ENCODE measurements at places on chromosomes 2 and 18.

GRCh38 chr2:219475278-219475677 lies 23.4 kb upstream of the GMPPA start:
- DNase-seq, result no peak

- no peak for DNase-seq
Observed at GRCh38 chr2:241041589-241042158, 43.3 kb downstream of the SNED1 start.

DNA sequence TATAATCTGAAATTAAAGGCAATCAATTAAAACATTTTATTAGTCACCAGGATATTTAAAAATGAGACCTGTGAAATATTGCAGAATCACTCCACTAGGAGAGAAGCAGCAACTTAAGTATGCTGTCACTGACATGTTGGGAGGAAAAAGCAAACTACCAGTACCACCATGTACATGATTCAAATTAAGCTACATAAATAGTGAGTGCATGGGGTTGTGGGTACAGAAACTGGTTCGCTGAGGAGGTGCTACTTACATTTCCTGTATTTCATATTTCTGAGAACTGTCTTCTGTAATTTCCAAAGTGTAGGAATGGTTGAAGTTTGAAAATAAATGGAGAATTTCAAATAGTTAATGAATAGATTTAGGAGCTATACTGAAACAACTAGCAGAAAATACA lies 7.9 kb upstream of the NR4A2 start:
- no peak for DNase-seq

- no peak for DNase-seq
Observed at GRCh38 chr2:196653843-196654242, 14.3 kb downstream of the CCDC150 start.

GRCh38 chr2:156331572-156332283 lies 793 bp downstream of the NR4A2 start:
- no peak for DNase-seq

- no peak for DNase-seq
Observed at GRCh38 chr2:187372213-187372612, 75.8 kb downstream of the CALCRL start.

DNA sequence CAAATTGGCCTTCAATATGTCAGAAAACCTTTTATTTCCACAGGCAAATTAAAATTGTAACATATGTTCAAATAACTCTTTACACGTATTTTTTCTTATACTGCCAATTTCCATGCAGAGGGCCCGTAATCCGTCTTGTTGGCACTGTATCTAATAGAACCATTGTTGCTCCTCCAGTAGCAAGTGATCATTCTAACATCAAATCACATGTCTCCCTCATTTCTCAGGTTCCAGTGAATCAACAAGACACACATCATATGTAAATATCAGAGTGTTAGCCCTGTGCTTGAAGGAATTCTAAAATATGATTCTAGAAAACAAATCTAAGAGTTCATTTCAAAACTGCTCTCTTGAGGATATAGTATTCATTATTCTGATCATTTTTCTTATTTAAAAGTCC lies 834.3 kb downstream of the LRRTM4 start:
- DNase-seq, result no peak

DNA sequence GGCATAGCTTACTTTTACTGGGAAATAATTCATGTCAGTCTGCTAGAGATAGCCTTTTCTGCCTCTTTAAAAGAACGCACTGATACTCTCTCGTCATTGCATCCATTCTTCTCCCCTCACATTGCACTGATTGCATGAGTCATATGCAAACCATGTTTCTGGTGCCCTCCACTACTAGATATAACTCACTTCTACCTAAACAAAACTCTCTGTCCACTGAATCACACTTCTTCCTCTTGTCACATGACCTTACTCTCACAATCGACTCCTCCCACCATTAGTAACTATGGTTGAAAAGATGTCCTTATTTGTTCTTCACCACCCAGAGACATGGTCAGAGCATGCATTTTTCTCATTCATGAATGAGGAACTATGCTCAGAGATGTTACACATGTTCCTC lies 158.0 kb downstream of the CSRNP3 start:
- no peak for DNase-seq

DNA sequence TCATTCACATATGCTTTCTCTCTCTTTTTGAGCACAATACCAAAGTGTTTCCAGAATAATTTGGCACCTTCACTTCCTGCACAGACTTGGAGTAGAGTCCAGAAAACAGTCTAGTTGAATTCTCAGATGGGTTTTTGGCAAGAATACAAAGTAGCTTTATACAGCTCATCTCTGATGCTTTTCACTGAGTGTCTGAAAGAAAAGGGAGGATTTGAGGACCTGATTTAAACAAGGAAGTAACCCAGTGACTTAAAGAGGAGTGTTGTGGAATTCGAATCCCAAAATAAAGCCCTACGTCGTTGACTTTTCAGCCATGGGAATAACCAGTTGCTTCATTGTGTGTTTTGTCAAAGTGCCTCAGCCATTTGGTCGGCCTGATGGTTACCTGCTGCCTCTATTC lies 31.8 kb downstream of the METAP1D start:
- no peak for DNase-seq

GRCh38 chr2:166361351-166362153 lies 14.2 kb downstream of the SCN9A start:
- DNase-seq, result no peak

DNA sequence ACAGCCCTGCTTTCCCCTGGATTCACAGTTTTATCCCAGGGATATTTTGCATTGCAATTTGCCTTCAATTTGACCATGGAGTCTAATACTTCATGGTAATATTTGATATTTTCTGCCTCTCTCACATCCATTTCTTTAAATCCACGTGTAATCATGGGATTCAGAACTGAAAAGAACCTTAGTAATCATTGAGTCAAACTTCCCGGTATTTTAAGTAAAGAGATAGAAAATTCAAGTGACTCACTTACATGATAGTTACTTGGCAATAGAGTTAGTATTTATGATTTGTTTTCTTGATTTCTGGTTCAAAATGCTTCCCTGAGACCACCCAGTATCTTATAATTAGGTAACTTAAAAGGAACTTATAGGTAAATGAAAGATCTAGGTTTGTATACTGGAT lies 33.7 kb upstream of the CDC42EP3 start:
- no peak for DNase-seq

DNA sequence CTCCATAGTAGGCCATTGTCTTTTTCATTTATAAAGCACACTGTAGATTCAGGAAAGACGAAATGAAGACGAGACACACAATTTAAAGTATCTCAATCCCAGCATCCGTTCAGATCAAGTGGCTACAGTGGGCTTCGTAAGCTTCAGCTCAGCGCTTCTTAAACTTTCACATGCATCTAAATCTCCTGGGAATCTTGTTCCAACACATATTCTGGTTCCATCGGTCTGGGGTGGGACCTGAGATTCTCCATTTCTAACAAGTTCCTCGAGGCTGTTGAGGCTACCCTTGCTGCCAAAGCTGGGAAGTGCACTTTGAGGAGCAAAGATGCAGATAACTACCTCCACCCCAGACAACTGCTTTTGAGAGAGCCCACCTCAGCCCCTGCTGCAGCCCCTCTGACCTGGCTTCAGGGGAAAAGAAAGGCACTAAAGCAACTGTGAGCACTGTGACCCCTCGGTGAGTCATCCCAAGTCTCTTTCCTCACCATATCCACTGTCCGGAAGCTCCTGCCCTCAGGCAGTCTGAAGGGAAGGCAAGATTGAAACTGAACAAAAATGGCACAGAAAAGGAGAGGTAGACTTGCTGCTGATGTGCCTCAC lies 201.1 kb upstream of the FBXO11 start:
- DNase-seq, result no peak

- no peak for DNase-seq
Observed at GRCh38 chr2:81991282-81991681, 1686.7 kb upstream of the LRRTM1 start.

GRCh38 chr2:162623888-162624287 lies 214.7 kb downstream of the KCNH7 start:
- no peak for DNase-seq

DNA sequence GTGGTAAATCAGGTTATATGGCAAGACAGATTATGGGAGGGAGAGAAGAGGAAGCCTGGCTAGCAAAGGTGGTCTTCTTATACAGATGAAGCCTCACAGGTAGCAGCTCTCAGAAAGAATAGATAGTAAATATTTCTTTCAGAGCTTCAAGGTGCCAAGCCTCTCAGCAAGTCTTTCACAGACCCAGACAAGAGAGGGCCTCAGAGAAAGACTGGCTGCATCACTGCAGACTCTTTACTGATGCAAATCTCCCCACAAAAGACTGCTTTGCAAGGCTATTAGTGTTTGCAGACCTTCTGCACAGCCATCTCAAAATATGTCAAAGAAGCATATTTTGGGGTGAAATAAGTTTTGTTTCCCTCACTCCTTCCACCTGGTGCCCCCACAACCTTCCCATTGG lies 372.4 kb upstream of the RND3 start:
- DNase-seq, result no peak

DNA sequence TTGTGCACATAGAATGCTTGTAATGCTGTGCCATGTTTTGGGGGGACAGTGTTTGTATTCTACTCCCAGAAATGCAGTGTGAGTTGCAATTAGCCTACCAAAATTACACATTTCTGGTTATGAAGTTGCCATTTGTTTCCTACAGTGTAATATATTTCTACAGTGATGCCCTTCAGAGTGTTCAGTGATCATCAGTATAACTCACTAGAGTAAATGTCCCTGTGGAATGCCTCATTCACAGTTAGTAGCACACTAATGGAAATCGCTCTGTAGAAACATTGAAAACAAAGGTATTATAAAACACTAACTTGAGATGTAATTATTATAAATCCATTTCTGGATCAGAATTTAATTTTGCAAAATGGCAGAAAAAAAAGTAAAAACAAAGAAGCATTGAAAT lies 498.7 kb downstream of the PTPRM start:
- no peak for DNase-seq

DNA sequence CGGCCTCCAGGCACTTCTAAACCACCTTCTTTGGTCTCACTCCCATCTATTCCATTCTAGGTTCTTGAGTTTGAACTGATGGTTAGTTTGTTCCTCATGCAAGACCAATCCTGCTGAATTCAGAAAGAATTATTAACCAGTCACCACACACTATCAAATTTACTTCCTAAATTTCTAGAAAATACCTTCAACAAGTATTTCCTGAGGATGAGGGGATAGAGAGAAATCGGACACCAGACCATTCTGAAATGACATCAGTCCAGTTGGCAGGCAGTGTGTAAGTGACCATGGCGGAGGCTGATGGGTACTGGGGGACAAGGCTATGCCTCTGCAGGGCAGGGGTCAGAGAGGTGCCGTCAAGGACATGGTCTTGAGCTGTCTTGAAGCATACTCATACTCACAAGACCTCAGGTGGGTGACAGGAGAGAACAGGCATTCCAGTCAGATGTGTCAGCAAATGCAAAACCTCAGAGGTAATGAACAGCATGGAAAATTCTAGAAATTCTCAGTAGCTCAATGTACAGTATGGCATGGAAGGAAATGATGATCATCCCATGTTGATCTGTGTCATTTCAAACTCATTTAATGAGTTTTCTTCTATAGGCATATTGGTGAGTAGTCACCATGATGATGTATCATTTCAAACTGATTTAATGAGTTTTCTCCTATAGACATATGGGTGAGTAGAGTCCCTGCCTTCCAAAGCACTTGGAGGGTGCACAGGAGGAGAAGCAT lies 119.6 kb downstream of the DDX1 start:
- no peak for DNase-seq

DNA sequence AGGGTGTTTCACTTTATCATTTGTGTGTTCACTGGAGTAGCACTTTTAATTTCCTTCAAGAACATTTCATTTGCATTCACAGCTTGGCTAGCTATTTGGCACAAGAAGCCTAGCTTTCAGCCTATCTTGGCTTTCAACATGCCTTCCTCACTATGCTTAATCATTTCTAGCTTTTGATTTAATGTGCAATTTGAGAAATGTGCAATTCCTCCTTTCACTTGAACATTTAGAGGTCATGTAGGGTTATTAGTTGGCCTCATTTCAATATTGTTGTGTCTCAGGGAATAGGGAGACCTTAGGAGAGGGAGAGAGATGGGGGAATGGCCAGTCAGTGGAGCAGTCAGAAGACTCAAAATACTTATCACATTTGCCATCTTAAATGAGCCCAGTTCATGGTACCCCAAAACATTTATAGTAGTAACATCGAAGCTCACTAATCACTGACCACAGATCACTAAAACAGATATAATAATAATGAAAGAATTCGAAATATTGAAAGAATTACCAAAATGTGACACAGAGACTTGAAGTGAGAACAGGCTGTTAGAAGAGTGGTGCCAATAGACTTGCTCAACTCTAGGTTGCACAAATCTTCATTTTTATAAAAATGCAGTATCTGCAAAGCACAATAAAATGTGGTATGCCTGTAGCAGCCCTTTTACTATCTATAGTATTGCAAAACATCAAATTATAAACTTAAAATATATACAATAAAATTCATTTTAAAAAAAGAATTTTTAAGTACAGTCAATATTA lies 561.2 kb downstream of the METTL4 start:
- DNase-seq, result no peak
